ENCODE measurements at places on chromosomes 4 and X.

GRCh38 chr4:48266781-48267180 is 2.9 kb downstream of the TEC start:
- no peak for DNase-seq

GRCh38 chr4:135476272-135476671 is 1274.7 kb upstream of the PABPC4L start:
- no peak for DNase-seq

- no peak for DNase-seq
Observed at GRCh38 chr4:145481942-145482208, 222 bp downstream of the SMAD1 start.

- no peak for DNase-seq
Observed at GRCh38 chrX:97416461-97416860, 532.8 kb downstream of the RPA4 start.

GRCh38 chr4:156018383-156018782 is 64.7 kb upstream of the CTSO start:
- no peak for DNase-seq

DNA sequence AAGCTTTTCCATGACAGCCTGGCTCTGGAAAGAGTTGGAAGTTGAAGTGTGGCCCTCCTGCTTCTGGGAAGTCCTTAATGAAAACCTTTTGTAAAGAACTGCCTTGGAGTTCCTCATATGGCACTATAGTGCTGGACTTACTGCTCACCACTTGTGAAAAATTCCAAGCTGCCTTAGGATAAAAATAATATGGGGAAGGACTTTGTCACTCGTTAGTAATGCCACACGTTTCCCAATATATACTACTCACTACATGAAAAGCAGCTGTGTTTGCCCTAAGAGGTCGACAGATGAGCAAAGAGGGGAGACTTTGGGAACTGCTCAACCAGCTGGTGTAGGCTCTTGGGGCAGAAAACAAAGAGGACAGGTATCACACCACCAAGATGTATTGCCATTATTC is 11.7 kb downstream of the OPHN1 start:
- DNase-seq = no peak

GRCh38 chr4:77911842-77912450 is 49.3 kb downstream of the MRPL1 start:
- DNase-seq = no peak

DNA sequence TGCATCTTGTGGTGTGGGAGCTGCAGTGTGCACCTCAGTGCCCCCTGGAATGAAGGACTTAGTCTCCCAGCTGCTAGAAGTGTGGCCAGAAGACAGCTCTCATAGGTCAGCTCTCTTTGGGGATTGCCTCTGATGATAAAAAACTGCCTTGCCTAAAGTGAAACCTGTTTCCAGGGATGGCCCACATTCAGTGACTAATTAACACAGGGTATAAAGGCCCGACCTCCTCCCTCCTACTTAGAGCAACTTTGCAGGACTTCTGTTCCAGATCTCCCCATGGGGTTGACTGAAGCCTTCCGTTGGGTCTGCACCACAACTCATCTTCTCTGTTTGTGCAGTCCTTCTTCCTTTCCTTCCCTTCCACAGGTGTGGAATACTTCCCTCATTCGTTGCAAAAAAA is 53.2 kb downstream of the SPINK2 start:
- no peak for DNase-seq

DNA sequence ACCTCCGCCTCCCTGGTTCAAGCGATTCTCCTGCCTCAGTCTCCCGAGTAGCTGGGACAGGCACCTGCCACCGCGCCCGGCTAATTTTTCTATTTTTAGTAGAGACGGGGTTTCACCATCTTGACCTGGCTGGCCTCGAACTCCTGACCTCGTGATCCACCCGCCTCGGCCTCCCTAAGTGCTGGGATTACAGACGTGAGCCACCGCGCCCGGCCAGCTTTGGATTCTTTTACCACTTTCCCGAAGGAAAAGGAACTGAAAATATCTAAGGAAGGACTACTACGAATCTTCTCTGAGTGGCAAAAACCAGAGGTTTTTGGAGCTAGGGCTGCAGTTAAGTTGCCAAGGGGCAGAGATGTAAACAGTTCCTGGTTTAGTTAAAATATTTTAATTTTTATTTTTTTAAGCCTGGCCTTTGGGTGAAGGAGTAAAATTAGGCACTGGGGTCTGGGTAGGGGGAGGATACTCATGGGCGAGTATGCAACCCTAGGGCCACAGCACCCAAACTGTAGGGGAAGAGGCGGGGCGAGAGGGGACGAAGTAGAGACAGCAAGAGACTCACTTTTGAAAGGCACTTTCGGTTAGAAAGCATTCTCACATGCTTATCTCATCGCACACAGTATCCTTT is 525 bp upstream of the CISD2 start:
- peak; percentile 43 for DNase-seq

- DNase-seq = no peak
Observed at GRCh38 chr4:4921077-4921476, 61.6 kb downstream of the MSX1 start.

- no peak for DNase-seq
Observed at GRCh38 chr4:47410271-47410670, 53.2 kb downstream of the COMMD8 start.

- DNase-seq = no peak
Observed at GRCh38 chr4:1989533-1990347, 19.0 kb downstream of the NELFA start.

DNA sequence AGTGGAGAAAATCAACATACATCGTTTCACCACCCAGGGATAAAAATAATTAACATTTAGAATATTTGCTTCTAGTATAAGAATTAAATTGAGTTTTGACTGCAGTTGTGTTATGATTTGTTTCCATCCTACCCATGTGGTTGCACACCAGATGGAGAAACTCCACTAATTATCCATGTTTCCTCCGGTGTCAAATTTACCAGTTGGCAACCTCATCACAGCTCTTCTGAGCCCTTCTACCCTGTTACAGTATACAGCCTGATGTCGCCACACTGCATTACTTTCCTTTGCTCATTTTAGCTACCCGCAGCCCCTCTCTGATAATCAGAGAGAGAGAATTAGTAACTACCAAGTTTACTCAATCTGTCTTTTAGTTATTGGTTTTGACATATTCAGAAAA is 411.2 kb downstream of the DTHD1 start:
- DNase-seq = no peak

GRCh38 chrX:140510895-140511295 is 6.0 kb upstream of the SOX3 start:
- DNase-seq = no peak

DNA sequence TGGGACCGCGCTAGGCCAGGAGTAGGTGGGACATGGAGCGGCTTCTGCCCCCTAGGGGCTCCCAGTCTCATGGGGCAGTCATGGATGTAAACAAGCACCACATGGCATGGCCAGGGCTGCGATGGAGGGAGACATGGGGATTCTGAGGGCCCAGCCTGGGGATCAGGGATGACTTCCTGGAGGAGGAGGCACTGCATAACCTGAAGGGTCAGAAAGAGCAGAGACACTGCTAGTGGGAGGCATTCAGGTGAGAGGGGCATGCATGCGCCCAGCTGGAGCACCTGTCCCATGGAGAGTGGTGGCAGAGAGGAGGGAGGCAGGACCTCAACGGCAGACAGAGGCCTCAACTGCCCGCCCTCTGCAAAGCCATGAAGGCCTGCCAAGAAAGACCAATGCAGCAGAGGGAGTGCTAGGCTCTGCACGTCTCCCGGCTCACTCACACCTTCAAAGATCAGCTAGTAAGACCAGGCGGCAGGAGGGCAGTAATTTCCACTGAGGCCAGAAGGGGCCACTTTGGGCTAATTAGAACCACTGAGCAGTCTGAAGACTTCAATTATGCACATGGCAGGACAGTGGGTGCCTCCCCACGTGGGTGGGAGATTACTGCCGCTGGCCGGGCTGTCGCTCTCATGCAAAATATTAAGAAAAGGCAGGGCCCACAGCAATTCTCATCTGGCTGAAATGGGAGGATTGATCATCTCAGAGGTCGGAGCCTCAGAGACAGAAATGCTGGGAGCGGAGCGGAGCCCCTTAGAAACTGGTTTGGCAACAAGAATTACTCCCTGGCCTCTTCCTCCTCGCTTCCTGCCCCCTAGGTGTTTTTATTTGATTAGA is 69.6 kb downstream of the PPP2R2C start:
- no peak for DNase-seq

- DNase-seq = no peak
Observed at GRCh38 chr4:14863418-14864364, 138.6 kb upstream of the CPEB2 start.

DNA sequence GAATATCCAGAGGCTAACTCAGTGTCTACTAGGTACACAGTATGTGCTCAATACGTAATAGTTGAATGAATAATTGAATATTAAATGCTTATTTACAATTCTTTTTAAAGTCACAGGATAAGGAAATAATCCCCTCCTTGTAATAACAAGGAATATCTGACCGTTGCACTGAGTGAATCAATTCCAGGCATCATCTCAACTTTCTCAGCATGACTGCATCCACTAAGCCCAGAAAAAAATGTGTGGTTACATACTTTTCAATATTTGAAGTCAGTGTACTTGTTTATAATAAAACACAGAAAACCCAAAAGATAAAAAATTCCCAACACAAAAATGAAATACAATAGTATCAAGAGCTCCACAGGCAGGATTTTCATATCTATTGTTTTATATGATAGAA is 105.4 kb downstream of the TMEM144 start:
- DNase-seq = no peak

GRCh38 chr4:98996056-98996764 is 689 bp downstream of the METAP1 start:
- peak; percentile 36 for DNase-seq

- DNase-seq = peak; percentile 6
Observed at GRCh38 chrX:103063191-103063845, 653 bp downstream of the BEX1 start.

DNA sequence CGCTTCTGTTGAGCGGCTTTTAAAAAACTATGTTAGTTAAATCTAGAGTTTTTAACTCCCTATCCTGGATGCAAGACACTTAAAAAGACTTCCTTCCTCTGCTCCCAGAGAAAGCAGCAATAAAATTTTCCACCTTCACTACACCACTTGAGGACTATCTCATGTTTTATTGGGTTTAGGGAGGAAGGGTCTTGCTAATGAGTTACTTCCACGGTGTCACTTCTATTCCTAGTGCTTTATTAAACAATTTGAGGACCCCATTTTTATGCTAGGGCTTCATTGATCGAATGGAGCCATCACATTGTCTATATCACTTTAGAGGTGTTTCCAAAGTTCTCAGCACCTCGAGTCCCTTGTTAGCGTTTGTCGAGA is 3.7 kb upstream of the STIM2 start:
- no peak for DNase-seq

DNA sequence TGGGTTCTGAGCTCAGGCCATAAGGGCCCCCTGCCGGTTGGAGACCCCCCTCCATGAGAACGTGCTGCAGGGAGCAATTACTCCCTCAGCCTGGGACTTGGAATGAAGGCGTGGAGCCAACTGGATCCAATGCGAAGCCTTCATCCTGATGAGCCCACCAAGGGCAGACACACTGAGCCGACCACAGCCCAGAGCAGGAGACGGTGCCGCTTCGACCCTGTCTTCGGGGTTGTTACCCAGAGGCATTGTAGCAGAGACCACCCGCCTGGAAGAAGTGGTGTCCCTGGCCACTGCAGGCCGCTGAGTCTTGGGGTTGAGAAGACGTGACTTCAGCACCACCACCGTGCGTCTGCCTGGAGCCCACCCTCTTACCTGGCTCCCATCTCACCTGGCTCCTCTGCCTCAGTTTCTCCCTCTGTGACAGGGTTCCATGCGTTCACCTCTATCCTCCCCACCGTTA is 7.0 kb upstream of the NKX1-1 start:
- DNase-seq = no peak

DNA sequence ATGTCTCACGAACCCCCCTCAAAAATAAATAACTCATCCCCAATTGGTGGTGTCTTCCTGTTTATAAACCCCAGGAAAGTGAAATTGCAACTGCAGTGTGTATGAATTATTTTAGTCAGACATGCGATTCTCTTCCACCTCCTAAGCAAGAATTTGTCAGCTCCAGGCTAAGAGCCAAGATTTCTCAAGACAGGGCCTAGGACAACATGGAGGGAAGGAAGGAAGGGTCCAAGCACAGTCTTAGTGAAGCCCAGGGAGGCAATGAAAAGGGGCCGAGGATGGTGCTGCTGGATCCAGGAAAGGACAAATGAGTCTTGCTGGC is 20.0 kb downstream of the SH3KBP1 start:
- no peak for DNase-seq

- no peak for DNase-seq
Observed at GRCh38 chr4:137668885-137669545, 136.7 kb upstream of the PCDH18 start.

DNA sequence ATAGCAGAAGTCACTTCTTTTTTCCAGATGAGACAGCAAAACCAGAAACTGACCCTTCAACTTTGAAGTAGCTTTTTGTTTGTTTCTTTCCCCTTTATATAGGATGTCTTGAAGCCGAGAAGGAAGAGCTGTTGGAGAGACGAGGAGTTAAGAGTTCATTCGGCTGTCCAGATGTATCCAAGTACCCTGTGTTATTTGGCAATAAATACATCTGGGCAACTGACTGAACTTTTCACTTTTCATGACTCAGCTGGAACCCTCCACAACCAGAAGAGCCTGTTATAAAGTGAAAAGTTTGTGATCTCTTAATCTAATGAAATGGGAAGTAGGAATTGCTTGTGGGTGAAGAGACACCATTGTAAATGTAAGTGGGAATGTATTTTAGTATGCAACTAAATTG is 131.2 kb downstream of the HTR2C start:
- DNase-seq = no peak

GRCh38 chr4:8370835-8371595 is 69.5 kb downstream of the ACOX3 start:
- DNase-seq = no peak

DNA sequence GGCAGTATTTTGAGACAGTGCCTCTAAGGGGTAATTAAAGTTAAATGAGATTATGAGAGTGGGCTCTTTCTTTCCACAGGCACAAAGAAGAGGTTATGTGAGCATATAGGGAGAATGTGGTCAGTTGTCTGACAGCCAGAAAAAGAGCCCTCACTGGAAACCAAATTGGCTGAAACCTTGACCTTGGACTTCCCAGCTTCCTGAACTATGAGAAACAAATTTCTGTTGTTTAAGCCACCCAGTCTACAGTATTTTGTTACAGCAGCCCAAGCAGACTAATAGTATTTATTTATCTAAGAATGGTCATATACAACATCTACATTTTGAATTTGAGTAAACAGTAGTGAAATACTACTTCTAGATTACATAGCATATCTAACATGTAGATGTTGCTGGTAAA is 473.8 kb downstream of the IL15 start:
- DNase-seq = no peak

Data from activated CD4-positive, alpha-beta T cell treated with anti-CD3 and anti-CD28 coated beads for 48 hours (primary cell).